ENCODE measurements at places on chromosomes 3 and 15. TPM values are rescaled to one million over a fixed set of nuclear protein-coding genes. Genes with fewer than 3 reads are reported as not detected.

- no peak for DNase-seq
- H3K36me3 ChIP-seq = peaks cover 27% of the 10 kb centered on the region
- no peak overlapping the region for H3K27ac ChIP-seq
- no peaks in the 10 kb centered on the region for H3K27me3 ChIP-seq
- no peaks in the 10 kb centered on the region for H3K4me1 ChIP-seq
- H3K4me3 ChIP-seq = no peak overlapping the region
These were observed 20.1 kb upstream of the TM2D3 start for GRCh38 chr15:101672298-101672697.

Gene HRG
- total RNA-seq = not detected

Gene SYNPR
- 0.28 TPM for total RNA-seq

Gene CLRN1
- 10.9 TPM for total RNA-seq

Gene IL17RE
- 0.24 TPM for total RNA-seq

Measured in adrenal gland (tissue), 19 donors.